ENCODE measurements at places on chromosomes 5 and 9. TPM values are rescaled to one million over a fixed set of nuclear protein-coding genes. Genes with fewer than 3 reads are reported as not detected.

GRCh38 chr9:115524453-115525059 lies 406.6 kb upstream of the TNC start:
- H3K4me3 ChIP-seq, result no peak overlapping the region
- no peaks in the 10 kb centered on the region for H3K36me3 ChIP-seq
- DNase-seq, result peak; percentile 82
- peaks cover 2% of the 10 kb centered on the region for H3K27me3 ChIP-seq

DNA sequence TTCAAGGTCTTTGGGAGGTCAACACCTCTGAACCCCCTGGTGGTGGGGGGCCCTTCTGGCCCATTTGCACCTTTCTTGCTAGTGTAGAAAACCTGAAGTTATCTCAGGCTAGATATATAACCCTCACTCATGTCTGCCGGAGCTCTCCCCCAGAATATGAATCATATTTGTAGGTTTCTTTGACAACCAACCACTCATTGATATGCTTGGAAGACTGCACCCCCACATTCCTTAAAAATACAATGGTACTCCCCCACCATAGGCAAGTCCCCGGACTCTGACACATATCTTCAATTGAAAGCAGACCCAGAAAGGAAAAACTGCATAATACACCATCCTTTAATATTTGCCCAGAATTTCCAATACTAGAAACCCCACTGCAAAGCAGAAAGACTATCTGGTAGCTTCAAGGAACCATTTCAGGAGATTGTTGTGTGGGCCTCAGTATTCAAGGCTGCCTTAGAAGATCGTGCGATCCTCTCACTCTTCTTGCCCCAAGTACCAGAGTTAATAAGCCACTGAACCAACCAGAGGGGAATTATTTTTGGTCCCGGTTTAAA lies 978 bp upstream of the UBE2B start:
- H3K4me3 ChIP-seq, result no peak overlapping the region
- no peaks in the 10 kb centered on the region for H3K36me3 ChIP-seq
- no peaks in the 10 kb centered on the region for H3K27me3 ChIP-seq
- H3K4me1 ChIP-seq, result peaks cover 9% of the 10 kb centered on the region
- H3K27ac ChIP-seq, result peak overlapping the region; percentile 86
- DNase-seq, result no peak

- H3K4me3 ChIP-seq, result no peak overlapping the region
- no peak overlapping the region for H3K27ac ChIP-seq
- no peak for DNase-seq
- no peaks in the 10 kb centered on the region for H3K36me3 ChIP-seq
- no peaks in the 10 kb centered on the region for H3K4me1 ChIP-seq
- H3K27me3 ChIP-seq, result no peaks in the 10 kb centered on the region
Observed at GRCh38 chr5:167143716-167144115, 1147.7 kb upstream of the WWC1 start.

DNA sequence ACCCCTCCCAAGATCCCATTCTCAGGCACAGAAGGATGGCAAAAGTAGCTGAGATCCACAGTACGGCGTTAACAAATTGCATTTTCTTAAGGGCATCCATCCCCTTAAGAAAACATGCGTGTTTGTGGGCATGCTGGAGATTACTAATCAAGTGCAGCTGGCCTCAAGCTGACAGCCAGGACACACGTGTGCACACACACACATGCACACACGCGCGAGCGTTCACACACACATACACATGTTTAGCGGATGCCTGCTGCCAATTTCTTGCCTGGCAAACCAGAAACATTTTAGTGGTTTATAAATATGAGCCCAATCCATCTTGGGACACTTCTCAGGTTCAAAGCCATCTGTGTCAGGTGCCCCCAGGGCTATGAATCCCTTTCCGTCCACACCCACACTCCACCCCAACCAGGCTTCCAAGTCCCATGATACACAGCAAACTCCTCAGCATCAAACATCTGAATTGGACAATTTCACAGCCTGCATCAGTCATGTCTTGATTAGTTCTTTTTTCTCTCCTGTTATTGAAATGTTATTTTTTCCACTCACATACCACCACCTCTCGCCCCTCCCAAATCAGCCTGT lies 23.5 kb upstream of the SMIM23 start:
- DNase-seq, result peak; percentile 23
- no peaks in the 10 kb centered on the region for H3K27me3 ChIP-seq
- no peak overlapping the region for H3K27ac ChIP-seq
- no peak overlapping the region for H3K4me3 ChIP-seq
- no peaks in the 10 kb centered on the region for H3K4me1 ChIP-seq

The FBXL7 gene
- total RNA-seq, result 15.5 TPM

The PCDHB3 gene
- 3.0 TPM for total RNA-seq

The SHISAL2B gene
- 0.34 TPM for total RNA-seq

The SVEP1 gene
- 38.9 TPM for total RNA-seq

All from lung (tissue), 17 donors.